ENCODE measurements at places on chromosomes 5 and 9.

DNA sequence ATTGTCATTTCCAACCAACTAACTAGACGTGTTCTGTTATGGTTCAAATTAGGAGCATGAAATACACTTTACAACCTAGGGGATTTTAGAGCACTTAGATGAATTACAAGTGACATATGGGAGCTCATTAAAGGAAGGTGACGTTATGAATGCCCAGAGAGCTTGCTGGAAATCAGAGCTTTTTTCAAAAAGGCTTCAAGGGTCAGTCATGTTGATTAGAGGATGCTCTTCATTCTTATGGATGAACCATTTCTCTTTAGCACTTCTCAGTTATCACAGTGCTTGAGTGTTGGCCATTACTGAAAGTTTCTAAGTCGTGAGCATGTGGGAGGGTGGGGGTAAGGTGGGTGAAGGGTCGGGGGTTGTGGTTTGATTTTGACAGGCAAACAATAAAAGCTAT lies 1245.5 kb upstream of the DMAC1 start:
- DNase-seq = no peak

- DNase-seq = no peak
These were observed 135.4 kb upstream of the GNA14 start for GRCh38 chr9:77783518-77783917.

DNA sequence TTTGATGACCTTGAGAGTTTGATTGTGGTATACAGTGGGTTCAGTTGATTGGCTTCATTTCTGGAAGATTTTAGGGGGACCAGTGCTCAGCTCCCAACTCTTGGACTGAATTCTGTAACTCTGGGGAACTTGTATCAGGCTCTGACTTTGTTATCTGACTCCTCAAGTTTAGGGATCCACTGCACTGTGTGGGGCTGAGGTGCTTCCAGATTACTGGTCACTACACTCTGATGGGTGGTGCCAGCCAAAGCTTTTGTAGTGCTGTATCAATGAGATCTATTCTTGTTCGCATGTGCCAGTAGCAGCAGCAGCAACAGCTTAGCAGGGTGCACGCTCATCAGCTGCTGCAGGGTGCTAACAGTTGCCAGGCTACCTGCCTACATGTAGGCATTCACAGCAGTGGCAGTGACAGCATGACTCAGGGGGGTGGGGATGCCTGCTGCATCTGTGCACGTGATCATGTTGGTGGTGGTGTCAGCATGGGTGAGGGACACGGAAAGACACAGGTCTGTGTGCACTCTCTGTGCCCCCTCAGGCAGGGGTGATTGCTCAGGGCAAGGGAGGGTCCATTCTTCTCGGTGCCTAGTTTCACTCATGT lies 438.8 kb upstream of the SEMA6A start:
- DNase-seq = no peak

DNA sequence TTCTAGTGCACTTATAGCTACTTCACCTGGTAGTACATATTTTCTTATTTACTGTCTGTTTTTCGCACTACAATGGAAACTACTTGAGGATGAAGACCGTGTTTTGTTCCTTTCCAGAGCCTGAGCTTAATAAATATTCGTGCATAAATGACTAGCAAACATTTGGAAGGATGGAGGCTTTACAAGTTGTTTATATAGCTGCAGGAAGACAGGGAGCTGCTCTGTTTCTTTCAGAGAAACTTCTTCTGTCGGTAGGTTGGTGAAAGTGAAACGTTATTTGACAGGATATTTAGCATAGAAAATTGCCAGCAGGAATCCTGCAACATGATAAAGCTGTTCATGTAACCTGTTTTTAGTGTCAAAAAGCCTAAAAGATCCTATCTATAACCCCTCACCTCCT lies 210.6 kb downstream of the PCSK5 start:
- DNase-seq = no peak

- DNase-seq = no peak
These were observed 120.5 kb downstream of the NPR3 start for GRCh38 chr5:32831624-32832023.

GRCh38 chr9:16386007-16386826 lies 484.3 kb downstream of the BNC2 start:
- no peak for DNase-seq

- DNase-seq = no peak
These were observed 20.4 kb downstream of the HAVCR2 start for GRCh38 chr5:157088342-157088990.

DNA sequence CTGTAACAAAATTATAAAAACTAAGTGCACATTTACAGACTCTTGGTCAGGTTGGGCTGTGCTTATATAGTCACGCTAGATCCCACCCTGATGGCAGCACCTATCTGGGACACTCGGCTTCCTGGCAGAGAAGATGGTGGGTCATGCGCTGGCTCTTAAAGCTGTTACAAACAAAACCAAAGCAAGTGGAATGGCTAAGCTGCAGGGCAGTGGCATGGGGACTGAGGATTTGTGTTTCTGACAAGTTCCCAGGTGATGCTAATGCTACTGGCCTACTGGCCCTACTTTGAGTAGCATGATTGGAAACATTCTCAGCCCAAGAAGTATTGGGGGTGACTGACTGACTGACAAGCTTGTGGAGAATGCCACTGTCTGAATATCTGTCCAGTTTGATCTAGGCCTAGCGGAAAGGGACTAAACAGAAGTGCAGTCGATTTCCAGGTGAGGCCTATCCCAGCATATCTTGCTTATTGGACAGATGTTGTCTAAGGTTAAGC lies 8.3 kb downstream of the BTF3 start:
- DNase-seq = no peak

DNA sequence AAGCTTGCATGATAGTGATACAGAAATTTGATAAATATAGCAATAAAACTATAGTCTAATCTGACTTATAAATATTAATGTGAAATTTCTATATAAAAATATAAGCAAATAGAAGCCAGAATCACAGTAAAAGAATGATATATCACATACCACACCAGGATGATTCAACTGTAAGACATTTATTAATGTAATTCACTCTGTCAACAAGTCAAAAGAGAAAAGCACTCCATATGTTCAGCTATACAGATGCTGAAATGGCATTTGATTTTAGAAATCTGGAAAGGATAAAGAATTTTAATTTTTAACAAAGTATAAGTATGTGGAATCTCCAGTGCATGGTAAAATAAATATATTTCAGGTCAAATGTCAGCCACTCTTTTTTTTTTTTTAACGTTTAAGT lies 372.4 kb downstream of the KCNN2 start:
- DNase-seq = no peak

DNA sequence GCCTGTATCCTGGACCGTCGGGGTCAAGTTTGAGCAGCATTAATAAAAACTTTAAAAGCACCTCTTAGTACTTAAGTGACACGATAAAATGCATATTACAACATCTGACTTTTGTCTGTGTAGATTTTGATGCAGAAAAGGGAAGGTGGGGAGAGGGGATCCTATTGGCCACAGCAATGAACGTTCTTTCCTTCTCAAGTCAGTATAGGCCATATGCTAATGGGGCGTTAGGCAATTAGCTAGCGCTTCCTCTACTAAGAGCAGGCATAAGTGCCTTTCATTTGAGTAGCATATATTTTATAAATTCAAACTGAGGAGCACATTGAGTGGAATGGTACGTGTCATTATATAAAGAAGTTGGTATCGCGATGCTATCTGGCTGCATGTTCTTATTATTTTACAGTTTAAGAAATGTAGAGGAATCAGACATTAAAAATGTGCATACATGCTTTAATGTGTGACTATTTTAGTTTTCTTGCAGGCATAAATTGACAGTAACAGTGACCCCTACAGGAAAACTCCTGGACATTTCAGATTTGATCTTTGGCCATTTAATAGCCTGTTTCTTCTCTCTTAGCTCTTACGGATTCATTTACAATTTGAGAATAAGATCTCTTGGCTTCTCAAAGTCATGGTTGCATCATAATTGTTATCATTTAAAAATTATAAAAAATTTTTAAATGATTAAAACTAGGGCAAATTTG lies 1.1 kb upstream of the GNA14 start:
- peak; percentile 16 for DNase-seq

- DNase-seq = no peak
These were observed 49.0 kb downstream of the PDE8B start for GRCh38 chr5:77259476-77259875.

GRCh38 chr5:136423944-136424606 lies 58.7 kb upstream of the TRPC7 start:
- DNase-seq = no peak

GRCh38 chr9:116767219-116767618 lies 80.1 kb downstream of the TRIM32 start:
- DNase-seq = no peak

GRCh38 chr5:175107865-175108264 lies 336.1 kb downstream of the DRD1 start:
- DNase-seq = no peak

DNA sequence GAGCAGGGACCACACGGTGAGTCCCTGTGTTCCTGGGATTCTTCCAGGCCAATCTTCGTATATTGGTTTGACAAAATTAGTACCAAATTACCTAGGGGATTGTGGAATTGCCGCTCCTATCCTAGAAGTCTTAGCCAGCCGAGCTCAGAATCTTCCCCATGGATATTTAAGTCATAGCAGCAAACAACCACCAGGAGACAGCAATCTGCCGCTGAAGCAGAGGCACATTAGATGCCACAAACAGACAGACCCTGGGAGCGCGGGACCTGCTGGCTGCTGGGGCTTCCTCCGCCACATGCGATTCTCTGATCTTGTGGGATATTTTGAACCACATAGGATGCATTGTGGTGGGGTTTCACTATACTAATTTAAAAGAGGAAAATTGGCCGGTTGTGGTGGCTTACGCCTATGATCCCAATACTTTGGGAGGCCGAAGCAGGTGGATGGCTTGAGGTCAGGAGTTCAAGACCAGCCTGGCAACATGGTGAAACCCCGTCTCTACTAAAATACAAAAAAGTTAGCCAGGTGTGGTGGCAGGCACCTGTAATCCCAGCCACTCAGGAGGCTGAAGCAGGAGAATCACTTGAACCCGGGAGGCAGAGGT lies 31.7 kb upstream of the ZBTB43 start:
- peak; percentile 32 for DNase-seq

- no peak for DNase-seq
These were observed 69.4 kb upstream of the DAB2IP start for GRCh38 chr9:121581786-121582600.

- no peak for DNase-seq
These were observed 40.4 kb upstream of the ORM1 start for GRCh38 chr9:114282507-114282906.

- no peak for DNase-seq
These were observed 82.2 kb downstream of the NRG2 start for GRCh38 chr5:139960723-139961383.

- DNase-seq = no peak
These were observed 168.3 kb downstream of the LPAR1 start for GRCh38 chr9:110869931-110870330.

GRCh38 chr5:14663734-14664269 lies 716 bp upstream of the OTULIN start:
- peak; percentile 39 for DNase-seq

GRCh38 chr5:128869970-128870369 lies 95.3 kb upstream of the SLC27A6 start:
- DNase-seq = no peak

- peak; percentile 80 for DNase-seq
These were observed 308.5 kb downstream of the RAB3C start for GRCh38 chr5:58891086-58891970.

- DNase-seq = no peak
These were observed 24.8 kb downstream of the CCNJL start for GRCh38 chr5:160287378-160288051.

- DNase-seq = no peak
These were observed 183.3 kb downstream of the SH3GL2 start for GRCh38 chr9:17761984-17762676.

- DNase-seq = no peak
These were observed 364.3 kb downstream of the ARRDC3 start for GRCh38 chr5:91018712-91019371.

- DNase-seq = no peak
These were observed 3.2 kb upstream of the PJA2 start for GRCh38 chr5:109412981-109413402.

DNA sequence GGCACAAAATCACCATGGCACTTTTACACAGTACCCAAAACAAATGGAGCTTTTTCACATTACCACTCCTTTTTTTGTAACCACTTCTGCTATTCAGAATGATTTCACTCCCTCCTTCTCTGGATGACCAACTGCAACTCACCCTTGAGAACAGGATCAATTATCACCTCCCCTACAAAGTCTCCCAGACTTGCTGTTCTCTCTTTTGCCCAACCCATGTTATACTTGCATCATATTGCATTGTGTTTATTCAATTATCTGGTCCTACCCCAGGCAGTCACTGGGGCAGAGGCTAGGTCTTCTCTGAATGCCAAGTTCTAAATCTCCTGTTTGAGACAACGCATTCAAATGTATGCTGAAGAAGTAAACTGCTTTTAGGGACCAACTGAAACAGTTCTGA lies 96.0 kb downstream of the GPR21 start:
- DNase-seq = no peak

DNA sequence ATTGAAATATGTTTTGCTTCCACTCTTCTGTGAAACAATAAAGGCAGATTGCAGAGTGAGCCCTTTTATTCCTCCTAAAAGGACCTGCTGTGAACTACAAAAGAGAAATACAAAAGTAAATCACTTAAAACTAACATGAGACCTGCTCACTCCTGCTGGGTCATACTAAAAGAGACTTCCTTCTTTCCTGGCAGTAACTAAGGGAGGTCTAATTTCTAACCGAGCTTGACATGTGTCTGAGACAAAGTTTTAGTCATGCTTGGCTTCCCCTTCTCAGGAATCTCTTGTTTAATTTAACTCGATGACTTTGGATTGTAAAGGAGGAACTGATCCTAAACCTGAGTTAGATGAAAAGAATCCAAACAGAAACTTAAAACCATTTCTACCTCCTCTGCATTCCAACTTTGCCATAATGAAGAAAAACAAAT lies 86.4 kb upstream of the CDH6 start:
- no peak for DNase-seq

GRCh38 chr9:137423514-137424291 lies 510 bp downstream of the NOXA1 start:
- peak; percentile 63 for DNase-seq

DNA sequence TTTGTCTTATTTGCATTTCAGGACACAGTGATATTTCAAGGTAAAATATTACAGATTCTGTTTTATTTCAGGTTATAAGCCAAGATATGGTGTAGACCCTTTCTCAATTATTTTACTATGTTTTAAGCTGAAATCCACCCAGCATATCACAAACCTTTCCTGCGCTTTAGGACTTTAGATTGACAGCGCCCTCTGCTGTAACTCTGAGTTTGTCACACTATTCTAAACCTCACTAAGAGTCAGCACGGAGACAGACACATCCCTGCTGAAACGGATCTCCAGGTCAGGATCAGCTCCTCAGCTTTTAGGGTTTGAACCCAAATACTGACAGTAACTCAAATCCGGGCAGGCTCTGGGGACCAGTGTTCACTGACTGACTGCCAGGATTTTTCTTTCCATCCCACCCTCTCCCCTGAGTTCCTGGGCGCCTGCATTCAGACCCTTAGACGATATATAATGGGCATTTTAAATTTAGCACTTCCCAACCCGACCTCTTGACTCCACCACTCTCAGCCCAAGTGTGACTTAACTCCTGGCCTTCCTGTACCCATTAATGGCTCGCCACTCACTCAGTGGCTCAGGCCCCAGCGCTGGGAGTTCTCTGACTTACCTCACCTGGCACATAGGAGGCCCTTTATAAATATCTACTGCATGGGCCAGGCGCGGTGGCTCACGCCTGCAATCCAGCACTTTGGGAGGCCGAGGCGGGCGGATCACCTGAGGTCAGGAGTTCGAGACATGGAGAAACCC lies 33.5 kb downstream of the TLX3 start:
- DNase-seq = peak; percentile 63
